ENCODE measurements at places on chromosomes 11 and 22. TPM values are rescaled to one million over a fixed set of nuclear protein-coding genes. Genes with fewer than 3 reads are reported as not detected.

- H3K27me3 ChIP-seq, result peaks cover 90% of the 10 kb centered on the region
- no peak overlapping the region for H3K27ac ChIP-seq
- no peak overlapping the region for H3K4me3 ChIP-seq
- no peak for DNase-seq
- no peaks in the 10 kb centered on the region for H3K4me1 ChIP-seq
Observed at GRCh38 chr22:49006207-49007012, 821.3 kb downstream of the BRD1 start.

GRCh38 chr11:33825854-33826560 is 51.7 kb upstream of the FBXO3 start:
- no peak overlapping the region for H3K27ac ChIP-seq
- no peak overlapping the region for H3K4me3 ChIP-seq
- H3K4me1 ChIP-seq, result peaks cover 9% of the 10 kb centered on the region
- DNase-seq, result no peak
- peaks cover 11% of the 10 kb centered on the region for H3K27me3 ChIP-seq

DNA sequence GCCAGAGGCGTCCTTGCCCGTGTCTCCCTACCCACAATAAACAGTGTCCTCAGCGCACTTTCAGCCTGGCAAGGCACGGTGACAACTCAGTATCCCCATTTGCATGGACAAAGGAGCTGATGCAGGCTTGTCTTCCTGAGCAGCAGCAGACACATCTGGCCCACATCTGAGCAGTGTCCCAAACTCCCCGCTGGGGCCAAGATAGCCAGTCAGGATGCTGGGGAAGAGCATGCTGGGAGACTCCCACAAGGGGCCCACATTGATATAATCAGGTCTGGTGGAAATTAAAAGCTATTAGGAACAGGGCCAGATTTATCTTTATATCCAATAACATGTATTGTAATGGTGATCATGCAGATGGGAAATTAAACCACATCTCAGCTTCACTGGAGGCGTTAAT is 24.7 kb downstream of the DSCAML1 start:
- no peak for DNase-seq
- no peak overlapping the region for H3K27ac ChIP-seq
- H3K4me3 ChIP-seq, result no peak overlapping the region
- no peaks in the 10 kb centered on the region for H3K4me1 ChIP-seq
- H3K36me3 ChIP-seq, result no peaks in the 10 kb centered on the region

MS4A6E gene
- not detected for total RNA-seq

- DNase-seq, result no peak
- H3K27me3 ChIP-seq, result no peaks in the 10 kb centered on the region
- no peaks in the 10 kb centered on the region for H3K36me3 ChIP-seq
- H3K4me3 ChIP-seq, result no peak overlapping the region
Observed at GRCh38 chr11:127521413-127521812, 520.8 kb upstream of the KIRREL3 start.

DNA sequence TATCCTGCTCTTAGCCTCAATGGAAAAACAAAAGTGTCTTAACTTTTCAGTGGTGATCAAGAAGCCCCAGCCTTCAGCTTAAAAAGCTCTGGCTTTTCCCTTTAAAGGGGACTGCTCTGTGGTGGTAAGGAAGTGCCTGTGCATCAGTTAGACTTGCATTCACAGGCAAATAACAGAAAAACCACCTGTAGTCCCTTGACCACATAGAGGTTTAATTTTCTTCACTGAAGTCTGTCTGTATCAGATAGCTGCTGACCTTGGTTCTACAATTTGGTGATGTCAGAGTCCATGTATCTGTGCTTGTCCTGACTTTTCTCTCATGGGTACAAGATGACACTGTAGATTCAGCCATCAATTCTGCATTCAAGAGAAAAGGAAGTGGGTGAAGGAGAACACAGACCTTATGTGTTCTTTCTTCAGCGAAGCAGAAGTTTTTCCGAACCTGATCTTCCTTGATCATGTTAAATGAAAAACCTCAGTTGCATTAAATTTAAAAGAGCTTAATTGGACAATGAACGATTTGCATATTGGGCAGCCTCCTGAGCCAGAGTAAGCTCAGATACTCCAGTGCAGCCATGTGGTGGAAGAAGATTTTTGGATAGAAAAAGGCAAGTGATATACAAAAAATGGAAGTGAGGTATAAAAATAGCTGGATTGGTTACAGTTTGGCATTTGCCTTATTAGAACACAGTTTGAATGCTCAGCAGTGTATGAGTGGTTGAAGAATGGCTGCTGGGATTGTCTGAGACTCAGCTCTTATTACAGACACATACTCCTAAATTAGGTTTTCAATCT is 43.2 kb upstream of the RDX start:
- H3K4me3 ChIP-seq, result no peak overlapping the region
- H3K36me3 ChIP-seq, result peaks cover 4% of the 10 kb centered on the region
- H3K27ac ChIP-seq, result no peak overlapping the region
- H3K4me1 ChIP-seq, result peaks cover 14% of the 10 kb centered on the region
- no peaks in the 10 kb centered on the region for H3K27me3 ChIP-seq

MMP13 gene
- not detected for total RNA-seq

GRCh38 chr11:11178671-11179638 is 174.1 kb downstream of the CSNK2A3 start:
- H3K36me3 ChIP-seq, result no peaks in the 10 kb centered on the region
- no peak for DNase-seq
- no peak overlapping the region for H3K4me3 ChIP-seq
- peaks cover 16% of the 10 kb centered on the region for H3K27me3 ChIP-seq
- H3K4me1 ChIP-seq, result no peaks in the 10 kb centered on the region

GRCh38 chr22:33842006-33842354 is 78.3 kb downstream of the LARGE1 start:
- DNase-seq, result no peak
- H3K27me3 ChIP-seq, result no peaks in the 10 kb centered on the region
- H3K36me3 ChIP-seq, result no peaks in the 10 kb centered on the region
- no peak overlapping the region for H3K27ac ChIP-seq
- no peaks in the 10 kb centered on the region for H3K4me1 ChIP-seq

LDHAL6A gene
- total RNA-seq, result not detected

DNA sequence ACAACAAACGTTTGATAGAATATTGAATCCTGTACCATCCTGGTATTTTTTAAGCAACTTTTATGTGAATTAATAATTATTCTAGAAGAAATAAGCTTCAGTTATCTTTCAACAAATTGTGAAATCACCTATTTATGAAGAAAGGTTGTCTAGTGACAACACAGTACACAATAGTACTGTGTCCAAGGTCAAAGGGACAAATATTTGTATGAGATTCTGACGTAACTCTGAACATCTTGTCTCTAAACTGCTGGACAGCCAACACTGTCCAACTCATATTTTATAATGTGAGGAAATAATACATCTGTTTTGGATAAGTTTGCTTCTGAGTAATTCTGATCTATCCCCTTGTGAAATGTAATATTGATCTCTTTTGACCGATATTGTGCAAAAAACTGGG is 18.9 kb downstream of the CASP5 start:
- no peak overlapping the region for H3K27ac ChIP-seq
- H3K36me3 ChIP-seq, result no peaks in the 10 kb centered on the region
- no peaks in the 10 kb centered on the region for H3K4me1 ChIP-seq
- DNase-seq, result no peak

RRP8 gene
- total RNA-seq, result 10.0 TPM

DNA sequence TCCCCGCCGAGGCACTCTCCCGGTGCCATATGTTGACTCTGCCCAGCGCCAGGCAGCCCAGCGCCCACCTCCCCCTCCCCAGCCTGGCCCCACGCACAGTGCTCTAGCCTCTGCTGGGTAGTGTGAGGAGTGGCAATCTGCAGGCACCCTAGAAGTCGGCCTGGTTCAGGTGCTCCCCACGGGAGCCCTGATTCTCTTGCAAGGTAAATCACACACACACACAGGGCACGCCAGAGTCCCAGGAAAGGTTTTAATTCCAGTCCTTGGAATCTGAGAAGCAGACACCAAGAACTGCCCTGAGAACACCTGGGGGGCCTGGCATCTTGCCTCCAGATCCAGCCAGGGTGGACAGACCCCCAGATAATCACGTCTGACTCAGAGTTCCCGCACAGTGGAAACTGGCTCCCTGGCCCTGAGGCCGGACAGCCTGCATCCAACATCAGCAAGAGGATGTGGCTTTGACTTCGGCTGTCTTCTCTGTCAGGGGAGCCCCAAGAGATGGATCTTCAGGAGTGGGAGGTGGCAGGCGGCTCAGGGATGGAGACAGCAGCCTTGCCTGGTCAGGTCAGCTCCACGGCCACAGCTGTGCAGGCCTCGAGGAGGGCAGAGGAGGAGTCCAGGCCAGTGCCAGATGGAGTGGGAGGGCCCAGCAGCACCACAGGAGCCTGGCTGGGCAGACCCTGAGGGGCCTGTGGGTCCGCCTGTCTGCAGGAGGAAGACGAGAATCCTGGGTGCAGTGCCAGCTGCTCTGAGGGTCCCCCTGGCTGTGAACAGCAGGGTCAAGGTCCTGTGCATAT is 1.1 kb upstream of the RIN1 start:
- H3K4me1 ChIP-seq, result peaks cover 16% of the 10 kb centered on the region
- H3K27ac ChIP-seq, result no peak overlapping the region
- no peak for DNase-seq
- H3K36me3 ChIP-seq, result no peaks in the 10 kb centered on the region
- H3K27me3 ChIP-seq, result no peaks in the 10 kb centered on the region

- DNase-seq, result no peak
- H3K27me3 ChIP-seq, result no peaks in the 10 kb centered on the region
- no peak overlapping the region for H3K27ac ChIP-seq
Observed at GRCh38 chr11:15683528-15683927, 568.8 kb downstream of the INSC start.

DNA sequence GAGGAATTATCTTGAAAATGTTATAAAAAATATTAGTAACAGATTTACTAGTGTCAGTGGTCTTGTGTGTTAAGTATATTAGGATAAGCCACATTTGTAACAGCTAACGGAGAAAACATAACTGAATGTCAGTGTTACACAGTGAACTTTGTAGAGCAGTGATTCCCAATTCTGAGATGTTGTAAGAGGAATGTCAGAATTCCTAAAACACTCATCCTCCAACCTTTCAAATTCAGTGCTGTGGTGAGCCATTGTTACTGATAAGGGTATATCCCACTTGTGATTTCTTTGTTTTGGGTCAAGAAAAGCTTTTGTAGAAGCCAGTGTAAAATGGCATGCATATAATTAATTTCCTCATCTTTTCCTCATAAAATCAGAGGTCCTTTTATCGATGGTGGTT is 61.9 kb downstream of the ARHGEF12 start:
- no peak overlapping the region for H3K4me3 ChIP-seq
- H3K4me1 ChIP-seq, result peaks cover 25% of the 10 kb centered on the region
- H3K27ac ChIP-seq, result no peak overlapping the region
- DNase-seq, result no peak
- no peaks in the 10 kb centered on the region for H3K36me3 ChIP-seq

DNA sequence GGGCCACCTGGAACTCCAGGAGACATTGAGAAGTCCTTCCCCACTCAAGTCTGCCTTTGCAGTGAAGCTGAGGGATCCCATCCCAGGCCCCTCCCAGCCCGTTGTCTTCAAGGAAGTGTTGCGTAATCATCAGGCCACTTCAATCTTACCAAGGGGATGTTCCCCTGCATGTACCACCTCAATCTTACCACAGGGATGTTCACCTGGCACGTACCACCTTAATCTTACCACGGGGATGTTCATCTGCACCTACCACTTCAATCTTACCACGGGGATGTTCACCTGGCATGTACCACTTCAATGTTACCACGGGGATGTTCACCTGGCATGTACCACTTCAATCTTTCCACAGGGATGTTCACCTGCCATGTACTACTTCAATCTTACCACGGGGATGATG is 108.0 kb upstream of the SYN3 start:
- DNase-seq, result no peak

DNA sequence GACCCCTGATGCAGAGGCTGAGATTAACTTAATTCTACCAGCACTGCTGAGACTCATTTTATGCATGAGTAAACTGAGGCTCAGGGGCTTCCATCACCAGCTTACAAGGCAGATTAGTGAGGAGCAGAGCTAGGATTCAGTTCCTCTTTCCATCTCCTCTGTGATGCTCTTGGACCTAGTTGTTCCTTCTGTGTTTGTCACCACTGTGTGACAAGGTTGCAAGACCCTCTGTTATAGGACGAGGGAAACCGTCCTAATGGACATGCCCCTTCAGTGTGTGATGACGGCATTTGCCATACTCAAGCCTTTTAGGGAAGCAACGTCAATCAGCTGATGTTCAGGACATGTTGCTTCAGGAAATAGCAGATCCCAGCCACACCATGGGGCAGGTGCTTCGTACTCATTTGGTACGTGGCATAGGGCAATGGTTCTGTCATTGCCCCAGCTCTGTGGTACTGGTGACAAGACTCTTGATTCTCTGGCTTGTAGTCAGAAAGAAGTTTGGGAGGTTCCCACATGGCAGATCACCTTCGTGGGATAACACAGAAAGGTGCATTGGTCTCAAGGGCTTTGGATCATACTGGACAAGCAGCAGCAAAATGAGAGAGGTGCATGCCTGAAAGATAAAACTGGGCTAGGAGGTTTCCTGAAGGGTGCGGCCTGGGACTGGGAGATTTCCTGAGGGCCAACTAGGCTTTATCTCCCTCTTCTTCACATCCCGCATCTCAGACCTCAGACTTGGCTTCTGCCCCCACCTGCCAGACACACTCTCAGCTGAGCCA is 23.9 kb upstream of the CD44 start:
- H3K27me3 ChIP-seq, result no peaks in the 10 kb centered on the region
- H3K27ac ChIP-seq, result no peak overlapping the region
- peaks cover 45% of the 10 kb centered on the region for H3K4me1 ChIP-seq
- DNase-seq, result no peak
- H3K36me3 ChIP-seq, result no peaks in the 10 kb centered on the region

CRYBB2 gene
- total RNA-seq, result 1.0 TPM

GRCh38 chr11:37984991-37985390 is 1387.0 kb upstream of the RAG2 start:
- H3K36me3 ChIP-seq, result no peaks in the 10 kb centered on the region
- no peaks in the 10 kb centered on the region for H3K27me3 ChIP-seq
- H3K4me3 ChIP-seq, result no peak overlapping the region
- DNase-seq, result no peak

DNA sequence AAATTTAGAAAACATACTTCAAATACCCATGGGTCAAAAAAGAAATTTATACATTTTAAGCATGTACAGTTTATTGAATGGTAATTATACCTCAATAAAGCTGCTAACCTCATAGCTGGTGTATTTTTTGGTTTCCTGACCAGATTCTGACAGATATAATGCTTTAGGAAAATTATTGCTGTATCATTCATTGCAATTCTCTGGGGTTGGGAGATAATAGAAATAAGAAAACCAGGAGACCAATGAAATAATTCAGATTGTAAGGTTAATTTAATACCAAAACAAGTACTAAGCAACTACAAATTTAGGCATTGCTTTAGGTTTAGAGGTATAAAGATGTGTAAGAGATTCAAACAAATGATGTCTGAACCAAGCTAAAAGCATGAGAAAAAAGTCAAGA is 120.1 kb downstream of the ENTHD1 start:
- H3K4me3 ChIP-seq, result no peak overlapping the region
- H3K27me3 ChIP-seq, result peaks cover 25% of the 10 kb centered on the region
- H3K27ac ChIP-seq, result no peak overlapping the region
- H3K36me3 ChIP-seq, result no peaks in the 10 kb centered on the region
- H3K4me1 ChIP-seq, result peaks cover 12% of the 10 kb centered on the region

DNA sequence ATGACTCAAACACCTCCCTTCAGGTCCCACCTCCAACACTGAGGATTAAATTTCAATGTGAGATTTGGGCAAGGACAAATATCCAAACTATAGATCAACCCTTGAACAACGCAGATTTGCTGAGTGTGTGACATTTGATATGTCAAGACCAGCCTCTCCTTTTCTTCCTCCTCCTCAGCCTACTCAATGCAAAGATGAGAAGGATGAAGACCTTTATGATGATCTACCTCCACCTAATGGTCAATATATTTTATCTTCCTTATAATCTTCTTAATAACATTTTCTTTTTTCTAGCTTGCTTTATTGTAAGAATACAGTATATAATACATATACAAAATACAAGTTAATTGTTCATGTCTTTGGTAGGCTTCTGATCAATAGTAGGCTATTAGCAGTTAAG is 67.5 kb upstream of the MPPED2 start:
- H3K27ac ChIP-seq, result no peak overlapping the region
- no peak overlapping the region for H3K4me3 ChIP-seq

Measured in PC-9 (cell line).